ENCODE measurements at places on chromosomes 7 and 10.
A peak's percentile ranks its signal among the peaks of the same experiment; 100 is the strongest.

DNA sequence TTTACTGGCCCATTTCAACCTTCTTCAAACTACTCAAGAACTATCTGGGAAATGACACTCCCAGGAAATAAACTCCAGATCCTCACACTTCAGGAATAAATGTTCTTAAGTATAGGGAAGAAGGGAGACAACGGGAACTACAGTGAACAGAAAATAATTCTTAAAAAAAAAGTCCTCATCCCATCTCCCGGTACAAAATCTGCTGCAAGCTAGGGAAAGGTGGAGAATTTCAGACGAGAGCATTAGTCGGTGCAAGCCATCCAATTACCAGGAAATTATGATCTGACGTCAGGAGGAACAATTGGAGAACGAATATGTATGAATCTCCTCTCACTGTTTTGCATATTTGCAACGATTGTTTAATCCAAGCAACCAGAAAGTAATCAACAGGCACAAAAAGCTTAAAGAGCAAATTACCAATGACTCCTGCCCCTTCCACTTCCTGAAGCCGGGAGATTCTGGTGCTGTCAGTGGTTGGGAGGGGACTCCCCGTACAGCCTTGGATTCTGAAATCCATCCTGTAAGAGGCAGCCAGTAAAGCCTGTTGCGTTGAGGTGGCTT, 15.1 kb upstream of the GATA3 start:
- DNase-seq = no peak

GRCh38 chr10:96719200-96719599, 1.1 kb downstream of the PIK3AP1 start:
- DNase-seq = no peak

GRCh38 chr10:97361537-97361901, 27.0 kb upstream of the FRAT2 start:
- no peak for DNase-seq

GRCh38 chr10:129879655-129880054, 84.4 kb downstream of the EBF3 start:
- DNase-seq = no peak

DNA sequence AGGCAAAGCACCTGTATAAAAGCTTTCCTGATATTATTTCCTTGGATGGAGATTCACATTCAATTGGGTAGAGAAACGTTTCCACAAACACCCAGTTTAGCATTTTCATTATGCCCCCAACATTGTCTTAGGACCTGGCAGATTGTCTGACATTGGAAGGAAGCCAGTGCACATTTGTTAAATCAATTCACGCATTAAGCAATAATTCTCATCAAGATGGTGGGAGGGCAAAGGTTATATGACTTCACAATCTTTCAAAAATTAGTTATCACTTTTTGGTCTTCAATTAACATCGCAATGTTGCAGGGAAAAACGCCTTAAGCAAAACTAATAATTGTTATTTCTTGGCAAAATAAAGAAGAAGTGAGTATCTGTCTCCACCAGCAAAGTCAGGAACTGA, 16.4 kb downstream of the OPALIN start:
- no peak for DNase-seq

DNA sequence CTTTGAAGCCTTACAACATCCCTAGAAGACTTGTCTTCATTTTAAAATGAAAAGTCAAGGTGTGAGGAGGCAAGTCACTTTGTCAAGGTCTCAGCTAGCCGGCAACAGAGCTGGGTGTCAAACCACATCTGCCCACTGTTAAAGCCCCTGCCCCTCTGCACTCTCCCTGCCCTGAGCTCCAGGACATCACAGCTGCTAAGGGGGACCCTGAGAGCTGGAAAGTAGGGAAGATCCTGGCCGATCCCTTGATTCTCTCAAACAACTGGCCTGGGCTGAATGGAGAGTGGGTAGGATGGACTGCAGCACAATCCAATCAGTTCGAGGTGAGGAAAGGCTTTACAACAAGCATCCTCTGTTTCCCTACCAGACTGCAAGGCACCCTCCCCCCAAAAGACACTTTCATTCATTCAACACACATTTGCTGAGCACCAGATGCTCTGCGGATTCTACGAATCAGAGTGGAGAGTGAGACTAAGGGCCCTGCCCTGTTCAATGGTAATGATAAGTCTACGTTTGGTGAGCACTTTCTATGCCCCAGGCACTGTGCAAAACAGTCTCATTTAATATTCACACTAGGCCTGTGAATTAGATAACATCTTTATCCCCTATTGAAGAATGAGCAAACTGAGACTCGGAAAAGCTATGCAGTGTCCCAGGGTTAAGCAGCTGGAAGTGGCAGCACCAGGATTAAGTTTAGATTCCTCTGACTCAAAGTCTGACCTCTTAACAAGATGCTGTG, 148.1 kb downstream of the HERPUD2 start:
- DNase-seq = no peak

GRCh38 chr10:4456776-4457175, 369.2 kb upstream of the AKR1E2 start:
- no peak for DNase-seq

DNA sequence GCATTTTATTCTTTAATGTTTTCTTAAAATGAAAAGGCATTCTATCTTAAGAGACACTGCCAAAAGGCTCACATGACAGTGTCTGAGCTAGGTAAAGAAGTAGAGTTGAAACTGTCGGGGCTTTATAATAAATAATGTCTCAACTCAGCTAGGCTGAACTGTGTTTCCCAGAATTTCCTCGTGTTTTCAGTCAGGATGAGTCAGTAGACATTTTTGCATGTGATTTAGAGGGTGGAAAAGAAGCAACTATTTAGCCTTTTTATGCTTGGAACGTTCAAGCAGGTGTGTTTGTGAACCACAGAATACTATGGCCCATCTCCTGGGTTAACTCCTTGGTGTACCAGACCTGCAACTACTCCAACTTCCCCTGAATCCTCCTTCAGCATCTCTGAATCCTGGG, 23.4 kb upstream of the LIPA start:
- no peak for DNase-seq

- DNase-seq = peak; percentile 76
Measured at GRCh38 chr7:99928994-99929729, at the start of gene GJC3. Gene GJC3, minus strand, starts transcription at chr7:99929620. Its CDS starts 0 bp downstream, at chr7:99929620.
